ENCODE measurements at places on chromosomes 5 and 9.
A peak's percentile ranks its signal among the peaks of the same experiment; 100 is the strongest.

- no peak for DNase-seq
Measured at GRCh38 chr5:80607343-80607742, 37.3 kb upstream of the ANKRD34B start.

DNA sequence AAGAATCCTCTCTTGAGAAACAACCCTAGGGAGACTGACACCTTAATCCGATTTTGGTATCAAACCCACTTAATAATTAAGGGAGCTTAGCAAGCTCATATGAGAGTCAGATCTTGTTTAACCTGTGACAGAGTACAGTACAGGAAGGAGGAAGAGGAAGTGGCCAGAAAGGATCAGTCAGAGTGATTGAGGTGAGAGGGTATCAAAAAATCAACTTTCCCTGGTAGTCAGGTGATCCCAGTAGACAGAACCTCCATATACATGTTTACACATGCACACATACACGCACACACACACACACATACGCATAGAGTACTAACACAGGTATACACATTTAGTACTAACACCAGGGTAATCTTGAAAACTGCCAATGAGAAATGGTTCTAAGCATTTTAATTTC lies 56.8 kb downstream of the GLIS3 start:
- no peak for DNase-seq

DNA sequence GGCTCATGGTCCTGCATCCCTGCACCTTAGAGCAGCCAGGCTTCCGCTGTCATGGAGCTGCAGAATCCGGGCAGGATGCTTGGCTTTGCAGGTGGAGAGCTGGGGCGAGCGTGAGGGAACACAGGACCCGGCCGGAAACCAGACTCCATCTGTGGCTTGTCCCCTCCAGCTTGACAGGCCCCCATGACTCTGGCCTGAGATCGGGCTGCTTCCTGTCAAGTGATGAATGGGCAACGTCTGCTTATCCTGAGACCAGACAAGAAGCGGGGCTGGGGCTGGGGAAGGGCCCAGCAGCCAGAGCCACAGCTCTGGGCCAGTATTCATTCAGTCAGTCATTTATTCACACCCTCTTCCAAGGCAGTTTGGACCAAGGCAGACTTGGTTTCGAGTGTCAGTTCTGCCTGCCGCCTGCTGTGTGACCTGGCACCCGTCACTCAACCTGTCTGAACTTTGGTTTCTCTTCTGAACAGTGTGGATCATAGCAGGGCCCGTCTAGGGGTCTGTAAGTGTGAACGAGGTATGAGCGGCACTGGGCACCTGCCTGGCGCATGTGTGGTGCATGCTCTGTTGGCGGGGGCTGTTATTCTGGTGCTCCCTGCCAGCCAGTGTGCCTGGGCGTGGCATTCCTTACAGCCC lies 37.5 kb downstream of the NEK6 start:
- DNase-seq: no peak

GRCh38 chr9:110443146-110443865 lies 105.6 kb upstream of the TXNDC8 start:
- no peak for DNase-seq

DNA sequence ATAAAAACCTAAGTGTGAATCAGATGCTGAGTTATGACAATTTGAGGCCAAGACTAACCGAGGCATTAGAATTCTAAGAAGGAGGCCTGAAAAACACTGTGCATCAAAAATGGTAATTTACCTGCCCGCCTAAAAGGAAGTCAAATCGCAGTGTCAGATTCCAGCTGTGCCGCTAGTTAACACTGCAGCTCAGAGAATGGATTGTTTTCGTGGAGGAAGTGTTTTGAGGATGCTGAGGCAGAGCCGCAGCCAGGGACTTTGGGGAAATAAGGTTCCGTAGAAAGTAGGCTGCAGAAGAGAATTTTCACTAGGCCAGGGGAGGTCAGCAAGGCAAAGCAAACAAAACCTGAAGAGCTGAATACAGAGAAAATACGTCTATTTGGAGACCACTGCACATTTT lies 226.4 kb upstream of the ISL1 start:
- no peak for DNase-seq

- no peak for DNase-seq
Measured at GRCh38 chr9:23741351-23741750, 84.7 kb downstream of the ELAVL2 start.

GRCh38 chr5:52801329-52801728 lies 13.6 kb downstream of the ITGA1 start:
- DNase-seq: no peak

- no peak for DNase-seq
Measured at GRCh38 chr5:43314724-43315123, 1.5 kb upstream of the HMGCS1 start.

- no peak for DNase-seq
Measured at GRCh38 chr9:124263800-124264426, 6.2 kb downstream of the NEK6 start.

GRCh38 chr5:6264394-6264793 lies 114.0 kb downstream of the MED10 start:
- DNase-seq: no peak

GRCh38 chr9:119304555-119304954 lies 64.7 kb downstream of the BRINP1 start:
- DNase-seq: no peak

DNA sequence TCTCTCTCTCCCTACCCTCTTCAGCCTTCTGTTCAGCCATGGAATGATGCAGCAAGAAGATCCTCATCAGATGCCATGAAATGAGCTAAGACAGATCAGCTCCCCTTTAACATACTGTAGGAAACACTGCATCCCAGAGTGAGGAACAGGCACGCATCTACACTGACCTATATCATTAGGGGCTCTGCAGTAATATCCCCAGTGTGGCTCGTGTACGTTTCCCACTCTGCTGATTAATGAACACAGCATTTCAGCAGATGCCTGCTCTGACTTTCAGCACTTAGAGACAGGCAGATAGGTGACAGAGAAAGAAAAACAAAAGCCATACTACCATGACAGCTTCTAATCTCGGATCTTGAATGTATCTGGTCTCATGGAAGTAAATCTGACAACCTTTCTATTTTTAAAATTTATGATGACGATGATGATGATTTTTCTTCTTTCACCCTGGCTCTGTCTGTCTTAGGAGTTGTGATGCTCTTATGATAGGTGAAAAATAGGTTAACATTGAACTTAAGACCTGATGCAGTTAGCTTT lies 750.3 kb downstream of the CDH12 start:
- DNase-seq: no peak

DNA sequence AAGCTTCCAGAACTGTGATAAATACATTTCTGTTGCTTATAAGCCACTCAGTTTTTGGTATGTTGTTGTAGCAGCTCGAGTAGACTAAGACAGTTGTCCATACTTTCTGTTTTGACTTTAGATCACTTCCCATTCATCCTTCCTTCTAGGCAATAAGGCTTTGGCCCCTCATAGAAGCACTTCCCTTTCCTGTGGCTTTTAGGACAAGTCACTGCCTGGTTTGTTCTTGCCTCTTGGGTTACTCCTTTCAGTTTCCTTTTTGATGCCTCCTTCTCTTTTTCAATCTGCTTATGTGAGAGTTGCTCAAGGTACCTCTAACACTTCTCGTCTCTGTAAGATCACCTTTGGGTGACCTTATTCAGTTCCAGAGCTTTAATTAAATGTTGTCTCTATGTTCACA lies 72.4 kb upstream of the NTRK2 start:
- no peak for DNase-seq

- DNase-seq: no peak
Measured at GRCh38 chr5:59840200-59840601, 53.3 kb downstream of the PDE4D start.

- no peak for DNase-seq
Measured at GRCh38 chr9:125561509-125562148, 145.4 kb downstream of the MAPKAP1 start.

GRCh38 chr9:91211919-91212318 lies 149.8 kb downstream of the AUH start:
- peak; percentile 15 for DNase-seq

DNA sequence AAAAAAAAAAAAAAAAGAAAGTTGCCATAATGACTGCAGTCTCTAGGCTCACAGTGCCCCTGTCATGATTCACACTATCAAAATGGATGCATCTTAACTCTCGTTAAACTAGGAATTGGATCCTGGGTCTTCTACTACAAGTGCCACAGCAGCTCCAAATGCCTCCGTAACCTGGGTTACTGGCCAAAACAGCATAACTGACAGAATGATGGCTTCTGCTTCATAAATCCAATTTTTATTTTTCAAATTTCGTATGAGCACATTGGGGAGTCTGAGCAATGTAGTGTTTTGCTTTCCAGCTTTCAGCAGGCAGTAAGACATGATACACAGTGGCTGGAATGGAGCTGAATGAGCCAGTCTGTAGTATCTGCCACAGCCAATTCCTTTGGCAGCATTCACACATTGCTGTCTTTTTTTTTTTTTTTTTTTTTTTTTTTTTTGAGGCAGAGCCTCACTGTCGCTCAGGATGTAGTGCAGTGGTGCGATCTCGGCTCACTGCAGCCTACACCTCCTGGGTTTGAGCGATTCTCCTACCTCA lies 36.0 kb upstream of the NPM1 start:
- no peak for DNase-seq

DNA sequence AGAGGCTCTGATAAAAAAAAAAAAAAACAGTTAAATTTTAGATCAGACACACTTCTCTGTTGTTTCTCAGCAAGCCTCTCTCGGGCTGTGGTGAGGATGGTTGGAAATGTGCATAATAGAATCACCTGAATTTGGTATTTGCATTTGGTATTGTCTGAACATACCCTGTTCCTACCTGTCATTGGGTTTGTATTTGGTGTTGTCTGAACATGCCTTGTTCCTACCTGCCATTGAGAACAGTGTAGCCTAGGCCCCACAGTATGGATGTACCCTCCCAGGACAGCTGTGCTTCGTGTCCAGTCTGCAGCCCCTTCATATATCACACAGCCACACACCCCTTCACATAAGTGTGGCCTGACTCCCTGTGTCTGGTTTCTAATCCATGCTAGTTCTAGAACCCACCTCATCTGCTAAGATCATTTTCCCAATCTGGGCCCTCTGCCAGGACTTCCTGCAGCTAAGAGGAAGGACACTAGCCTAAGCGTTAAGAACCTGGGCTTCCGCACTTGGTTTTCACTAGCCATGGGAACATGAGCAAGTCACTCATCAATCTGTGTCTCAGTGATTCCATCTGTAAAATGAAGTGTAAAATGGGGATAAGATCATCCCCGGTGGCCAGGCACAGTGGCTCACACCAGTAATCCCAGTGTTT lies 49.2 kb downstream of the ITGA2 start:
- DNase-seq: no peak

DNA sequence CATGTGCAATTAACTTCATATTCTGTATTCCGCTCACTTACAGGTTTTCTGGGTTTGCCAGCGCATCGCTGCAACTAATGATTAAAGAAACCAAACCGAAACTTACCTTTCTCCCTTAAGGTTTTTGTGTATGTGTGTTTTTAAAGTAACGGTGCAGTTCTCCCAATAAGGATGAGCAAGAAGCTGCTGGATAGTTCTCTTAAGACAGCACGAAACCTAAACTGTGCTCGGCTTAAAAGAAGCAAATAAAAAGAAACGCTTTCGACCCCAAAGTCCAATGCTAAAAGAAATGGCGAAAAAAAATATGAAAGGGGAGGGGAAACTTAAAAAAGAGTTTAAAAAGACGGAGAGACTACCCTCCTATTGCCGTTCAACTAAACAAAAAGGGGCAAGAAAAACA lies 340 bp downstream of the ELAVL2 start:
- DNase-seq: no peak

GRCh38 chr5:91386120-91386519 lies 3.0 kb upstream of the ARRDC3 start:
- no peak for DNase-seq

GRCh38 chr9:87605676-87606075 lies 108.0 kb downstream of the DAPK1 start:
- no peak for DNase-seq

- DNase-seq: peak; percentile 38
Measured at GRCh38 chr5:172150514-172151425, 37.3 kb downstream of the STK10 start.

DNA sequence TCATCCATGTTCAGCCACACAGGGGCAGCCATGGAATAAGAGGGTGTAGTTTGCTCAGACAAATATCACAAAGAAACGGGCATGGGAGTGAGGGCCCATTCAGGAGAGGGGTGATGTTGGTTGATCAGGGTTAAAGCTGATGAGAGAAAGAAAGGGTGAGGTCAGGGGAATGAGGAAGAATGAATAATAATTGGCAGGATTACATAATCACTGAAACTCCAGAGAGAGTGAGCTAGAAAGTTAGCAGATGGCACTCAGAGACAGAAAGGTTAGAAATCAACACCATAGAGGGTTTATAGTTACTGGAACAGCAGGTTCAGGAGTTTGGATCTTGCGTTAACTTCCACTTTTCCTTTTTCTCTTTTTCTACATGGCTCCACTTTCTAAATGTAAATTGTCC lies 113.9 kb downstream of the TAF11L14 start:
- DNase-seq: no peak

DNA sequence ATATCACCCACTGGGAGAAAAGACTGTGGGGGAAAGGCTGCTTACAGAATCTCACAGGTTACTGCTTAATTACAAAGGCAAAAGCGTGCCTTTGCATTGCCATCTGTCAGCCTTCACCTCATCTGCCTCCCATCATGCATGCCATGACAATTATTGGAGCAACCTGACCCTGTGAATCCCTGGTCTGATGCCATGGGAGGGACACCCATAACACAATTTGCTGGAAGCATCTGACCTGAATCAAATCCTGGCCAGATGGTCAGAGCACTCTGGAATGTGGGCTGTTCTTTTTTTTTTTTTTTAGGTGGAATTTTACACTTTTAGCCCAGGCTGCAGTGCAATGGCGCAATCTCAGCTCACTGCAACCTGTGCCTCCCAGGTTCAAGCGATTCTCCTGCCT lies 11.6 kb upstream of the RETREG1 start:
- no peak for DNase-seq

GRCh38 chr9:122845116-122845515 lies 16.7 kb upstream of the PDCL start:
- no peak for DNase-seq

DNA sequence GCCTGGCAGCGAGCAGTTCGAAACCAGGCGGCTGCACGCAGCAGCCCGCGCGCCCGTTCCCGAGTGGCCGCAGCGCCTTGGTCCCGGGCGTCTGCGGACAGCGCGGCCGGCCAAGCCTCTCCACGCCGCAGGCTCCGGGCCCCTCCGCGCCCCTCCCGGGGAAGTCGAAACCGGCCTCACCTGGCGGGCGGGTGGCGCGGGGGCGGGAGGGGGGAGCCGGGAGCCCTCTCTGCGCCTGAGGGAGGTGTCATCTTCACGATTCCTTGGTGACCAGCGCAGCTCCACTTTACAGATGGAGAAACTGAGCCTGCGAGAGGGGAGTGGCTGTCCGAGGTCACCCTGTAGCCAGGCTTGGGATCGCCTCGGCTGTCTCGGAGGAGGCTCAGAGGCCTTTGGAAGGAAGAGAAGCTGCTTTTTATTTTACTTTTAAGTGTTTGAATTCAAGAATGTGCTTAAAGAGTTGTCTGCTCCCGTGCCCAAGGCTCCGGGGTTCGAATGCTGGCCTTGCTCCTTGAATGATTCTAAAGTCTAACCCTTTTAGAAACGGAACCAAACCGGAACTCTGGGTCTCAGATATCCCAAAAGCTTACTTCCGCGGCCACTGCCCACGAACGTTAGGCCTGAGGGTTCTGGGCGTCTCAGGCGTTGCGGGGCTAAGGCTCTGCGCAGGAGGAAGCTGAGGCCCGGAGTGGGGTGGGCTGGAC lies 662 bp downstream of the SUSD3 start:
- peak; percentile 21 for DNase-seq

Data from CD4-positive, alpha-beta T cell treated with Interleukin-4 for 1 hour (primary cell).